T-helper 17 cell (primary cell): ENCODE measurements at places on chromosomes 13 and 19.

DNA sequence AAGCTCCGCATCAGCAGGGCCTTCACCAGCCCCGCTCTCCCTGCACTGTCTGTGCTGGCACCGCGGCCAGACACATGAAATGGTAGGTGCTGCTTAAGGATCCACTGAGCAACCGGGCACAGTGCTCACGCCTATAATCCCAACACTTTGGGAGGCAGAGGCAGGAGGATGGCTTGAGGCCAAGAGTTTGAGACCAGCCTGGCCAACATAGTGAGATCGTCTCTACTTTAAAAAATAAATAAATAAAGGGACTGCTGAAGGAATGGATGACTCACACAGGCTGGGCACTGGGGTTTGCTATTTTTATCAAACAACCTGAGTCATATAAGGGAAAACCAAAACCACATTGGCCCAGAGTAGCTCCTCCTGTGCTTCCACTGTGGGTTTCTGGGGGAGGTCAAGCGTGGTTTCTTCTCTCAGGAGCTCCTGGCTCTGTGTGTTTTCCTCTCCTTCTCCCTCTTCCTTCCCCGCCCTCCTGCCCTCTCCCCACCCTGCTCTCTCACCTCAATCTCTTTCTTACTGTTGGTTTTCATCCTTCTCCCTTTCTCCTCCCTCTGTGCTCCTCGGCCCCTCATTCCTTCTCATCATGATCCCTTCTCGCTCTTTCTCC, 21.3 kb downstream of the VRK3 start:
- peak overlapping the region; percentile 82 for H3K4me3 ChIP-seq
- H3K4me1 ChIP-seq = peaks cover 16% of the 10 kb centered on the region
- H3K27me3 ChIP-seq = no peaks in the 10 kb centered on the region
- peaks cover 9% of the 10 kb centered on the region for H3K36me3 ChIP-seq
- no peak for DNase-seq

DNA sequence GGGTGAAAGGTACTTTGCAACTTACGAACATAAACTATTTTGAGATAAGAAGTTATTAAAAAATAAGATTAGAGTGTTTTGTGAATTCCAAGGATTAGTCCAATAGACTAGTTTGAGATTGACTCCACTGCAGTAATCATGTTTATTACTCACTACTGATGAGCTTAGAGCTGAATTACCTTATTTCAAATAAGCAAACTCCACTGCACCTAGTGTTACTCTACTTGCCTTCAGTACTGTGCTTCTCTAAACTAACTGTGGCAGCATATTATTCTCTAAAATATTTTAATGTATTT, 111.7 kb downstream of the MIPEP start:
- H3K4me3 ChIP-seq = no peak overlapping the region
- H3K27ac ChIP-seq = no peak overlapping the region
- H3K36me3 ChIP-seq = peaks cover 2% of the 10 kb centered on the region
- DNase-seq = no peak

DNA sequence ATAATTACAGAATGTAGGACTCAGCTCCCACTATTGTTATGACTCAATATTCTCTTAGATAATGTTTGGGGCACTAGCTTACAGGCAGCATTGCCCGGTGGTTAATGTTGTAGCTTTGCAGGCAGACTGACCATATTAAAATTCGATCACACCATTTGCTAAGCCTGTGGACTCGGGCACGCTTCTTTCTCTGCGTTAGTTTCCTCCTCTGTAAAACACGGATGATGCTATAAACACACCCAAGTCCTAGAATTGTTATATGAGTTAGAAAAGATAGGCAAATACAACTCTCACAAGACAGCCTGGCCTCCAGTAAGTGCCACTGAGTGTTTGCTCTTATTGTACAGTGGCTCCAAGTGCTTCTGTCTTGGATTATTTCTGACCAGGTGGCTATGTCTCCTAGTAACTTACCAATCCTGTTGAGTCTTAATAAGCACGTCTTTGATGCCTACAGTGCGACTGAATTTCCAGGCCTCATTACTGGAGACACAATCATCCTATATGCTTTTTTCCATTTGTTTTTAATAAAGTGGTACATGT, 50.0 kb upstream of the ALOX5AP start:
- no peak overlapping the region for H3K27ac ChIP-seq
- peaks cover 2% of the 10 kb centered on the region for H3K36me3 ChIP-seq
- DNase-seq = no peak
- peaks cover under 1% of the 10 kb centered on the region for H3K4me1 ChIP-seq

GRCh38 chr19:51094696-51095279, 12.1 kb upstream of the KLK14 start:
- H3K27me3 ChIP-seq = no peaks in the 10 kb centered on the region
- DNase-seq = no peak
- peak overlapping the region; percentile 70 for H3K27ac ChIP-seq
- no peak overlapping the region for H3K4me3 ChIP-seq
- peaks cover 8% of the 10 kb centered on the region for H3K36me3 ChIP-seq

DNA sequence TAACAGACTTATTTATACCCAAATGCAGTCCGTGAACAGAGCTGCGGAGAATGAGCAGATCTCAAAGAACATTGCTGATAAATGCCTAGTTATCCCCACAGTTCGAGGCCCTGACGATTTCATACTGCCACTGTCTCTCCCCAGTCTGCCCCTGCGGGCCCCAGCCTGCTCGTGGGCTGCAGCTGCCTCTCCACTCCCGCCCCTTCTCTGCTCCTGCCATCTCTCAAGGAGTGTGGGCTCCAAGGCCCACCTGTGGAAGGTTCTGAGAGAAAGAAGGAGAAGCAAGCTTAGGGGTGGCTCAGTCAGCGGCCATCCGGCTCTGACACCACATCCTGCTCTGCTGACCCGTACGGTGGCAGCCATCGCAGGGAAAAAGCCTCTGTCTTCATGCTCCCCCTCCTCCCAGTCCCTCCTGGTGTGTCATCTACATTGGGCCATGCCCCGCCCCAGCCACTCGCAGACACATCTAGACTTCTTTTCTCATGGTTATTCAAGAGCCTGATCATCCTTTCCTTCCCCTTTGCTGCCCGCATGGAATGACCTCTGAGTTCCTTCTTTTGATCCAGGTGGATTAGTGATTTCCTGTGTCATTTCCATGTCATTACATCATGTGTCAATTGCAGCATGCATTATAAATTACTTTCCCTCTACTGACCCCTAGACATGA, 52.0 kb downstream of the EPS15L1 start:
- no peak for DNase-seq
- peaks cover 2% of the 10 kb centered on the region for H3K36me3 ChIP-seq
- H3K27ac ChIP-seq = peak overlapping the region; percentile 9
- no peak overlapping the region for H3K4me3 ChIP-seq
- H3K27me3 ChIP-seq = no peaks in the 10 kb centered on the region

DNA sequence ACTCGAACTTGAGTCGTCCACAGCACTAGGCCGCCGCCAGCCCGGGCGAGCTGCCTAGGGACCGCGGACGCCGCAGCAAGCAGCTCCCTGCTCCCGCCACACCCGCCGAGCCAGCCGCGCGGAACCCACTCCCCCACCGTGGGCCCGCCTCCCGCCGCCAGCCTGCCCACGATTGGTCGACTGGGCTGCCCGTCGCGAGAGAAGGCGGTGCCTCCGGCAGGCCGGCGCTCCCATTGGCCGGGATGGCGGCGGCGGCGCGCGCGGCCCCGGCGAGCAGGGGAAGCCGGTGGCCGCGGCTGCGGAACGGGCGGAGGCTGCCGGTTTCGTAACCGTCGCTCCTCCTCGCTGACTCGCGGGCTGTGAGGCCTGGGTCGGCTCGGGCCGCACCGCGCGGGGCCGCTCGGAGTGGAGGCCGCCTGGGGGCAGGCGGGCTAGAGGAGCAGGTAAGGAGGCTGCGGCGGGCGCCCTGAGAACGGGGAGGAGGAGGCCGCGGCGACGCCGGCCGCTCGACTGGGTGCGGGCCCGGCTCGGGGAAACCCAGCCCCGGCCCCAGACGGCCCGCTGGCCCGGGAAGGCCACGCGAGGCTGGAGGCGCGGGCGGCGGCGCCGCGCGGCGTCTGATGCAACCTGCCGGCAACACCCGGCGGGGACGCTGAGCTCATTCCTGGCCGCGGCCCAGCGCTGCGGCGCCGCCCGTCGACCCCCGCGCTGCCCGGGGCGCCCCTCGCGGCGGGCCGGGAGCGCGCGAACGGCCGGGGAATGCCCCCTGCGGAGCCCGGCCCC, at the start of gene CEBPG:
Gene CEBPG (plus strand): TSS at position 257 of the 783 bp plus-strand sequence. CDS start 5,531 bp downstream, outside the sequence.
- H3K27ac ChIP-seq = peak within 1 kb of the TSS; percentile 95
- H3K36me3 ChIP-seq = peaks cover 4% of the 10 kb centered on the region
- peak; percentile 95 for DNase-seq
- no peaks in the 10 kb centered on the region for H3K27me3 ChIP-seq
- peaks cover 33% of the 10 kb centered on the region for H3K4me1 ChIP-seq

- peak overlapping the region; percentile 45 for H3K27ac ChIP-seq
- no peaks in the 10 kb centered on the region for H3K27me3 ChIP-seq
- peaks cover 35% of the 10 kb centered on the region for H3K4me1 ChIP-seq
- no peak for DNase-seq
Measured at GRCh38 chr19:50801107-50801506, 10.9 kb downstream of the ACP4 start.

- peak overlapping the region; percentile 98 for H3K27ac ChIP-seq
- DNase-seq = no peak
- no peaks in the 10 kb centered on the region for H3K36me3 ChIP-seq
- no peaks in the 10 kb centered on the region for H3K27me3 ChIP-seq
- H3K4me1 ChIP-seq = peaks cover 40% of the 10 kb centered on the region
- H3K4me3 ChIP-seq = peak overlapping the region; percentile 76
Measured at GRCh38 chr19:49637821-49638738, 1.9 kb downstream of the RRAS start.

DNA sequence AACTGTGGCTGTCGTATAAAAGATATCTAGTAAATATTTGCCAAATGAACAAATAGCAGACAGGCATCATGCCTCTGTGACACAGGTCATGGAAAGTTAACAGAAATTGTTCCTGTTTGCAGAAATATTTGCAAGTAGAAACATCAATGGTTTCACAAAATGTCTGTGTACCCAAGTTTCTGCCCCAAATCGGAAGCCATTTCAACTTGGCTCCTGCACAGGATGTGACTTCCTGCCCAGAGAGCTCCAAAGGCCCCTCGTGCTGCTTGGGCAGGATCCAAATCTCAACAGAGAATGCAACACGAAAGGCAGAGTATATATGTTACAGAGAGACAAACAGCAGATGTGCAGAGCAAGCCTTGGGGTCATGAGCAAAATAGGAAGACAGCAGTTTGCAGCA, 95.5 kb upstream of the SERP2 start:
- peaks cover 4% of the 10 kb centered on the region for H3K4me1 ChIP-seq
- H3K36me3 ChIP-seq = peaks cover 9% of the 10 kb centered on the region
- DNase-seq = no peak
- H3K27ac ChIP-seq = peak overlapping the region; percentile 0
- H3K4me3 ChIP-seq = no peak overlapping the region

DNA sequence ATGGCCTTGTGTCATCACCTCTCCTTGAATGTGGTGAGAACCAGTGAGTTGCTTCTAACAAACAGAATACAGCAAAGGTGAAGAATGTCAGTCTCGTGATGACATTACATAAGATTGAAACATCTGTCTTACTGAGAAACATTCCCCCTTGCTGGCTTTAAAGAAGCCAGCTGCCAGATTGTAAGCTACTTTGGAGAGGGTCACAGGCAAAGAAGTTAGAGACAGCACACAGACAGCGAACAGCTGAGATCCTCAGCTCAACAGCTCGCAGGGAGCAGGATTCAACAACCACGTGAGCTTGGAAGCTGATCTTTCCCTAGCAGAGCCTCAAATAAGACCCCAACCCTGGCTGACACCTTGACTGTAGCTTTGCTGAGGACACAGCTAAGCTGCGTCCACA, 367.9 kb downstream of the LIG4 start:
- no peak overlapping the region for H3K4me3 ChIP-seq
- no peaks in the 10 kb centered on the region for H3K36me3 ChIP-seq
- no peak overlapping the region for H3K27ac ChIP-seq

DNA sequence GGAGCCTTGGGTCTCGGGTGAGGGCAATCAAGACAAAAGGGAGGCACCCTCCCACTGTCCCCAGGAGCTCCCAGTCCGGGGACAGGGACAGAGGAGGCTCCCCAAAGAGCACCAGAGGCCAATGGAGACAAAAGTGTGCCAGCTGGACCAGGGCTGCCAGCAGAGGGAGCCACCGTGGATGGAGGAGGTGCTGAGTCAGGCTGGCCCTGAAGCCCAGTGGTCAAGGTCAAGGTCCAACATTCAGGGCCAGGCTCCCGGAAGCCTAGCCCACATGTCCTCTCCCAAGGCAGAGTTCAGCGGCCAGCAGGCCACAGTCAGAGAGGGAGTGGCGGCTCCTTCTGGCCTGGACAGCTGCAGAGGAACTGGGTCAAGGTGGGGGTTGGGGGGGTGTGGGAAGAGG, 8.4 kb downstream of the COL5A3 start:
- H3K4me1 ChIP-seq = peaks cover 52% of the 10 kb centered on the region
- peaks cover 12% of the 10 kb centered on the region for H3K27me3 ChIP-seq
- peaks cover 20% of the 10 kb centered on the region for H3K36me3 ChIP-seq
- H3K27ac ChIP-seq = peak overlapping the region; percentile 56

GRCh38 chr19:13117176-13117771, 734 bp upstream of the TRMT1 start:
- H3K36me3 ChIP-seq = no peaks in the 10 kb centered on the region
- H3K27ac ChIP-seq = peak overlapping the region; percentile 93
- H3K4me3 ChIP-seq = peak overlapping the region; percentile 98
- DNase-seq = no peak

GRCh38 chr13:60627071-60627686, 230.2 kb downstream of the TDRD3 start:
- no peak for DNase-seq
- peaks cover 27% of the 10 kb centered on the region for H3K27me3 ChIP-seq
- H3K36me3 ChIP-seq = no peaks in the 10 kb centered on the region
- H3K4me3 ChIP-seq = no peak overlapping the region
- H3K27ac ChIP-seq = no peak overlapping the region
- H3K4me1 ChIP-seq = no peaks in the 10 kb centered on the region

DNA sequence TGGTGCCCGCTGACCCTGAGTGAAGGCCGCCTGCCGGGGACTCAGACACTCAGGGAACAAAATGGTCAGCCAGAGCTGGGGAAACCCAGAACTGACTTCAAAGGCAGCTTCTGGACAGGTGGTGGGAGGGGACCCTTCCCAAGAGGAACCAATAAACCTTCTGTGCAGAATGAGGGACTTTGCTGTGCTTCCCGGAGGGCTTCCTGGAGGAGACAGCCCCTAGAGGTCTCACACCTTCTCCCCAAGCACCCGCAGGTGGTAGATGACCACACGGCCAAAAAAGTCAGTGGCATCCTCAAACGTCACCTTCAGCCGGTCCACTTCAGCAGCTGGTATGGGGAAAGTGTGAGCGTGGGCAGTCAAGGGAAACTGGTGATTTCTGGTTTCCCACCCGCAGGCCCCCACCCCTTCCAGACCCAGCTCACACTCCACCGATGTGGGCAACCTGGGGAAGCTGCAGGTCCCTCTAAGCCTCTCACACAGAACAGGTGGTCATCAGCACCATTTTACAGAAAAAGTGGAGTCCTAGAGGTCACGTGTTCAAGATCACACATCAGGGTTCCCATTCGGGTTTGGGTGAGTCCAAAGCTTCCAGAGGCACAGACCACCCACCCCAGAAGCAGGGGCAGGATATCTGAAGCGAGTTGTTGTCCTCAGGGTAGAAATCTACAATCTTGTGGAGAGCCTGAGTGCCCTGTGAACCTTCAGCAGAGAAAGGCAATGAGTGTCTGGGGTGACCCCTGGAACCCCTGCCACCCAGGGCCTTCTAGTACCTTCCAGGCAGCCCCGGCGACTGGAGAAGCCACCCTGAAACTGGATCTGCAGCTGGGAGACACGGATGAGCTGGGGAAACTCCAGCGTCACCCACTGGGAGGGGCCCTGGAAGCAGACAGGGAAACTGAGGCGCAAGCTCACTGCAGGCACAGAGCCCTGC, 1.2 kb downstream of the NR2C2AP start:
- H3K36me3 ChIP-seq = no peaks in the 10 kb centered on the region
- H3K4me1 ChIP-seq = peaks cover 21% of the 10 kb centered on the region
- H3K27ac ChIP-seq = peak overlapping the region; percentile 91
- H3K27me3 ChIP-seq = no peaks in the 10 kb centered on the region

GRCh38 chr13:29318741-29319140, 276.7 kb downstream of the SLC7A1 start:
- no peak for DNase-seq
- H3K36me3 ChIP-seq = no peaks in the 10 kb centered on the region
- no peak overlapping the region for H3K4me3 ChIP-seq
- H3K4me1 ChIP-seq = no peaks in the 10 kb centered on the region
- H3K27ac ChIP-seq = no peak overlapping the region
